ENCODE measurements at places on chromosomes 4 and X.

DNA sequence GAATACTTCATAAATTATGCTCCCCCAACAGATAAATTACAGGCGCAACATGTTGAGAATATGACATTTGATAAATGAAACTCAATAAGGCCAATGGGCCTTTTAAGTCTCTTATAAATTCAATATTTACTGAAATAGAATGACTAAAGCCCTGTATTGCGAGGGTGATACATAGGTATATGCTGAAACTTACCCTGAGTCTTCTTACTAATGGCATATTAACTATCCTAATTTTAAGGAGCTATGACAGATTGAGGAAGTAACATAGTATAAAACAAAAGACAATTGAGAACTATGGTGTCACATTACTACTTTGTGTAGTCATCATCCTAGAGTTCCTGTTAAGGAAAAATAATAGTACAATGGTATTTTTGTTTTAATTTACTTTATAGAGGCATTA lies 440.7 kb downstream of the IL15 start:
- no peak for DNase-seq

- no peak for DNase-seq
These were observed 22.1 kb upstream of the RRAGB start for GRCh38 chrX:55695227-55696018.

GRCh38 chr4:21476757-21477156 lies 471.8 kb downstream of the KCNIP4 start:
- DNase-seq = no peak

DNA sequence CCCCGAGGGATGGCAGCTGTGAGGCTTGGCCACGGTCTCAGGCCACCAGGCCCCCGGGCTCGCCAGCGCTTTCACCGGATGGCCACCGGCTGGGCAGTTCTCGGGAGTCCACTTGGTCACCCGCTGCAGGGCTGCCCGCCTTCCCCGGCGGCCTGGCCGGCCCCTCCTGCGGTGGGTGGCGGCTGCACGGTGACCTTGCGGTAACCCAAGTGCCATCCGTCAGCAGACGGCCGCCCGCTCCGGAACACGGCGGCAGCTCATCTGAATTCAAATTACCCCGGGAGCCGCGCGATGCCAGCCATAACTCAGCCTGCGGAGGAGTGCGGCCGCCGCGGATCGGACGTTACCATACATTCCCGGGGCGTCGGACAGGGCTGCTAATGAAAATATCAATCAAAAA lies 60.7 kb downstream of the FAM53A start:
- no peak for DNase-seq

DNA sequence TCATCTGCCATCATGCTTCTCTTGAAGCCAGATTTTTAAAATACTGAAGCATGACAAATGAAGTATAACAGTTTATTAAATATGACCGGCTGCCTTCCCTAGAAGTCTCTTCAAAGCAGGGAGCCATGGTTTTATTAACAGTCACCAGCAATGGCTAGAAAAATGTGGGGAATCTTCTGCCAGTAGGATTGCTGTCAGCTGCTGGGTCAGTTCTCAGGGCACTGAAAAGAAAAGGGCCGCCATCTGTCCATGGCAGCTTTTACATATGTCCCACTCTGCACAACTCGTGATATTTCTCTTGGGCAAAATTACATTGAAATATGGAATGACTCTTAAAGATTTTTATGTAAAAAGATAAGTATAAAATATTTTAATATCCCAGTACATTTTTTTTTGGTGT lies 2.8 kb downstream of the CCNG2 start:
- no peak for DNase-seq

DNA sequence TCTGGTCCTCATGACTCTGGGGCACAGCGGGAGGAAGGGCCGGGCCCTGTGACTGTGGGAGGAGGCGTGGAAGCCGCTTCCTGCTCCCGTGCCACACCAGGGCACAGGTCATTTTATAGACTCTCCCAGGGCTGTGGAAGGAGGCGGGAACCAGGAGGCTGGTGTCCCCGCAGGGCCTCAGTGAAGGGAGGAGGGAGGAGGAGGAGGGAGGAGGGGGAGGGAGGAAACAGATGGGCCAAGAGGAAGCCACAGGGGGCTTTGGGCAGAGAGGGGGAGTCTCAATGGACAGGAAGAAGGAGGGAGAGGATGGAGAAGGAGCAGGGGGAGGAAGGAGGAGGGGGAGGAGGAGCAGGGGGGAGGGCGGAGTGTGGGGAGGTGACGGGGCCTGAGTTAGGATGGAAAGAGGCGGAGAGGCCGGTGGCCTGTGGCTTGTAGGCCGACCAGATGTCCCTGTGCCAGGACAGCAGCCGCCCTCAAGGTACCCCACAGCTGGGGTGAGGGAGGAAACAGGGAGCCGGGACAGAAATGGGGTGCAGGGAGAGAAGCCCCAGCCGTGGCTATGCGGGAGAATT lies 6.2 kb upstream of the PLCXD1 start:
- peak; percentile 70 for DNase-seq

- peak; percentile 36 for DNase-seq
These were observed 121.2 kb upstream of the NAP1L5 start for GRCh38 chr4:88818631-88819470.

GRCh38 chrX:21166272-21166982 lies 207.8 kb upstream of the CNKSR2 start:
- DNase-seq = peak; percentile 15

DNA sequence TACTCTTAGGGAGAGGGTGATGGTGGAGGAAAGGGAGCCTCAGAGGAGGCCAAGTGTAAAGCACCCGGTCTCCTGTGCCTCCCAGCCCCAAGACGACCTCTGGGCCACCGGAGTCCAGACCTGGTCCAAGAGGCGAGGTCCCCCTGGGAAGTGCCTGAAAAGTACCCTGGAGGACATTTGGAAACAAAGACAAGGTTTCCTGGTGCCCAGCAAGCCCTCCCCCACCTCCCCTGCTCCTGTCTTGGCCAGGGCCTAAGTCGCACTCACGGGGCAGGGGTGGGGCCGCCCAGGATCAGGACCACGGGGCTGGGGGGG lies 532 bp upstream of the SH3BP2 start:
- no peak for DNase-seq

GRCh38 chrX:121146059-121146628 lies 98.7 kb downstream of the GLUD2 start:
- DNase-seq = peak; percentile 8

- DNase-seq = no peak
These were observed 67.5 kb downstream of the PPP1R2C start for GRCh38 chrX:42710452-42710851.

GRCh38 chr4:72118017-72118416 lies 86.2 kb downstream of the NPFFR2 start:
- DNase-seq = no peak

DNA sequence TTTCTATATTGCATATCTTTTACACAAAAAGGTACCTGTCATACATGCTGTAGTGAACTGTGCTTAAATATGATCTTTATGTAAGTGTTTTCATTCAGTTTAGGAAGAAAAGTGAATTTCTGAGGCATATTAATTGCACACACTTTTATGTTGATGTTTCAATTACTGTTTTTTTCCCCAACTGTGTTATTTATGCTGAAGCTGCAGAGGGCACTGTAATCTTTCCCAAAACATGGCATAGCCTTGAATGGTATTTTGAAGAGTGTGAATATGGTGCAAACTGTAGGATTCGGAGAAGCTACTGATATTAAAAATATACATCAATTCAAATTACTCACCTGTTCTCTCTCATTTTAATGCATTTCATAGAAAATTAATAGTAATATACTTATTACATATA lies 6.0 kb upstream of the CENPE start:
- DNase-seq = no peak

DNA sequence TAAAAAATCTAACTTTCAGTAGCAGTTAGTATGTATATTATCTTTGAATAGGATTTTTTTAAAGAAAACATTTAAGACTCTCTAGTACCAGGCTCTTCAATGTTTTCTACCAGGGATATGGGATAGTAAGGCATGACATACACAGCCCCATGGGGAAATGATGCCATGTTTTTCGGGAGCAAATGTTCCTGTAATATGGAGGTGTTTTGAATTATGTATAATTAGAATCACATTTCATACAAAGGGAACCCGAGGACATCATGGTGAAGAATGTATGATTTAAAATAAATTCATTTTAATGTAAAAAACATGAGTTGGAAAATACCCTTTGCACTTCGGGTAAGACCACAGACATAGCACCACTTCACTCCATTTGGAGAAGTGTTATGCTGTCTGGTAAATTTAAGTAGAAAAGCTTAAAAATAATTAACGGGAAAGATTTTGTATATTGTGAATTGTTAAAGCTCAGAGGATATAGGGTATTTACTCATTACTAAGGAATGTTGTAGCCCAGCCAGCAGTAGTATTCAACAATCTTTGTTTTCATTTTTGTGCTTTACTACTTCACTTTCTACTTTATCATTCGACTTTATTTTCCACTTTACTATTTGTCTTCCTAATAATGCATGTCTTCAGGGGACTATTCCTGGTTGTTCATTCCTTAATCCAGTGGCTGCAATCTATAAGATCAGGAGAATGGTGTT lies 2050.7 kb downstream of the ARAP2 start:
- DNase-seq = peak; percentile 69

DNA sequence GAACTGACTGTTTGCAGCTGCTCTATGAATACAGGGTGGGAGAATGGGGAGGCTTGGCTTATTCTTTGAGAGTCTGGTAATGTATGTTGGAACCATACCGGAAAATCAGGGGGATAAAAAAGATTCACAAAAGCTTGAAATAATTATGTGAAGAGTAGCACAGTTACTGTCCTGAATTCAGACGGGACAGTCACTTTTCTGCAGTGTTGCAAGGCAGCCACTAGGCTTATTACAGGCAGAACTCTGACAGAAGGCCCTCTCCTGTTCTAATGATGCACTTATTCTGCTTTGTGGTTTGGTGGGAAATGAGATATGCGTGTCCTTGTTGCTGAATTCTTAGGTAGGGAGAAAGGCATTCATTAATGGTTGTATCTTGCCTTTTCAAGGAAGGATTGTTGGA lies 37.2 kb downstream of the GUCY1B1 start:
- peak; percentile 65 for DNase-seq

- no peak for DNase-seq
These were observed 10.0 kb downstream of the N4BP2 start for GRCh38 chr4:40066651-40067050.

DNA sequence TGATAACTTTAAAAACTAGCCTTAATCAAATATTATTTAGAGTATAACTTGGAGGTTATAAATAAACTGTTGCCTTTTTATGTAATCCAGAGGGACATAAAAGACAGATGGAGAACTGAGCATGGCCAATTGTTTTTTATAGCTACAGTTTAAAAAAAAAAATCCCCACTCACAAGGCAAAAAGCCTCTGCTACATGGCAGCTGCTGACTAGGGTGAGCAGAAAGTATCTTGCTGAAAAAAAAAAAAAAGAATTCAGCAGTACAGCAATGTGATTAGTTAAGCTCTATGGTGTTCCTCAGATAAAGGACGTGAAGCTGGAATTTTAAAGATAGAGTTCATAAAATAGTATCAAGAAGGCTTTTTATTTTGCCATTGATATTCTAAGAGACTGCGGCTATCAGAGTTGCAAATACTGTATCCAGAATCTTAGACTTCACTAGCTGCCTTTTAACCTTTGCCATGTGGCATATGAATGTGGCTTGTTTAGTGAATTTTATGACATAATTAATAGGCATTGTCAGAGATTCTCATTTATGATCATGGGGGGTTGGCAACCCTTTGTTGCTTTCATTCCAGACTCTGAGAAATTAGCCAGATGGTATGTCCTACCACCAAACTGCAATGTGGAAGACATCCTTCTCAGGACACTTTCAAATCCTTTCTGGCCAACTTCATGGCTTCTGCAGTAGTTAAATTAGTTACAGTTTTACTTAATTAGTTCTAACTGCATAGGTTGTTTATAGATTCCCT lies 498.0 kb downstream of the STPG2 start:
- no peak for DNase-seq

- DNase-seq = no peak
These were observed 75.2 kb upstream of the PLAC8 start for GRCh38 chr4:83189631-83190136.

GRCh38 chrX:47573341-47574075 lies 8.7 kb upstream of the TIMP1 start:
- peak; percentile 74 for DNase-seq

GRCh38 chr4:165986956-165987698 lies 114.1 kb downstream of the TLL1 start:
- DNase-seq = no peak

- peak; percentile 1 for DNase-seq
These were observed 23.1 kb downstream of the MAGEA8 start for GRCh38 chrX:149903889-149904748.

DNA sequence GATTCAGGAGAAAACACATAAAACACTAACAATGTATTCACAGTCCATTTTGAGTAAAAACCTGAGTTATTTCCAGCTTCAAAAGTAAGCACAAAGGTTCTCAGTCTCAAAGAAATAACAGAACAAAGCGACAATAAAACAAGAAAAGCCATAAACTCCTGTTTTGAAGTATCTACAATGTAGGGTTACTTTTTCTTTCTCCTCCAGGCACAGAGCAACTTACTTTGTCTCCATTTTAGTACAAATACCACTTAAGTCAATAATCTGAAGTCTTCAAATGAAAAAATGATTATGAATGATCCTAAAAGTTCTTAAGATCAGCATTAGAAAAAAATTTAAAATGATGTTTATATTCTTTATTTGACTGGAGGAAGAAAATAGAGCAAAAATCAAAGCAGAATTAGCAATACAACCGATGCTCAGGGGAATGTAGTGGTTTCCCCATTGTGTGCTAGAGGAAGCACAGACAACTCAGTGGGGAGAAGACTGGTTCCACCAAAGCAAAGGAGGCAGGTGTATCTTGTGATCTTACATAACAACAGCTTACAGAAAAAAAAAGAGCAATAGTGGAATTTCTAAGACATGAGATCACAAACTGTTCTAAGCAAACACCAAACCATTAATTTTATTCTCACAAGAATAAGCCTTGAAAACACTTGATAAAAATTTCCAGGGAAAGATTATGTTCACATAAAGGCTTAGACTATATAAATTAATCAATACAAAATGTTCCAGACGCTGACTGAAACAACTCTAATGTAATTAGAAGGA lies 35.1 kb downstream of the EPHA5 start:
- DNase-seq = no peak

DNA sequence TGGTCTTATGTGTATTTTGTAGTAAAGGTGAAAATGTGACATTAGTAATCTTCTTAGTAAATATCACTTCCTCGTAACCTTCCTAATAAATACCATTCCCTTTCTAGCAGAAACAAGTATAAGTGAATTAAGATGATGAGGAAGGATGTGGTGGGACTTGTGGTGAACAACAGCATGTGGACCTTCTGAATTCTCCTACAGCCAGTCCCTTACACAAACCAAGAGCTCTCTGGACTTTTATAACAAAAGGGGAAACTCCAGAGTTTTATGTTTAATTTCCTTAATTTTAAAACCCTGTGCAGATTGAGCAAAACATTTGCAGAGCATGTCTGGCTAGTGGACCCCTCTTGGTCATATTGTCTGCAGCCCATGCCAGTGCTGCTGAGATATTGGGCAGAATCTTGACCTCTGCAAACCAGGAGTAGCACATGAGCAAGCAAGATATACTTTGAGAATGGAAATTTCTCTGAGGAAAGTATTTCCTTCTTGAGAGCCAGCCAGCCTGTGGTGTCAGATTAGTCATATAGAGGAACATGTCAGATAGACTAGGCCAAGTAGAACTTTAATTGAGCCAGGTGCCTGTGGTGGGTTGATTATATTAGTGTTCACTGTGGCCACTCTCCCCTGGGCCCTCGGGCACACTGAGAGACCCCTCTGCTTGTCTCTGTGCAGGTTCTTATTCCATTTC lies 328.2 kb downstream of the DKK2 start:
- peak; percentile 42 for DNase-seq

- DNase-seq = no peak
These were observed 168.5 kb upstream of the SH3RF1 start for GRCh38 chr4:169439244-169439643.
